ENCODE measurements at places on chromosomes 7 and 10.

GRCh38 chr7:30470771-30471170 lies 7.8 kb downstream of the NOD1 start:
- DNase-seq, result peak; percentile 46

GRCh38 chr10:78916227-78916626 lies 152.5 kb upstream of the ZMIZ1 start:
- DNase-seq, result no peak

GRCh38 chr7:31420948-31421347 lies 80.4 kb upstream of the NEUROD6 start:
- no peak for DNase-seq

- DNase-seq, result no peak
These were observed 37.3 kb downstream of the PTPRN2 start for GRCh38 chr7:158550394-158550700.

- DNase-seq, result no peak
These were observed 80.7 kb downstream of the SPDYE5 start for GRCh38 chr7:75572814-75573213.

DNA sequence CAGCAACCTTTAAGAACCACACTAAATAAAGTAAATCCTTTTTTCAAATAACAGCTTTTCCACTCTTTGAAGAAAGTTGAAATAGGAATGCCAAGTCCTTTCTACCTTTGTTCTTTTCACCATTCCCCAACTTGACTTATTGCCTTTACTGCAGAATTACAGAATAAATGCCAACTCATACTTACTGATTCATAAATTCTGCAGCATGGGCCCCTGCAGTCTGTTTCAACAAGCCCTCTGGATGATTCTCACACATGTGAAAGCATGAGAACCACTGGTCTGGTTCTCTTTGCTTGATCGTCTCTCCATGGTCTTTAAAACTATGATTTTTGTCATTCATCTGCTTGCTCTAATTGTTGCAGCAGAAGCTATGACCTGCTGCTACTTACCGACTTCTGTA lies 56.1 kb downstream of the HACD1 start:
- DNase-seq, result no peak

DNA sequence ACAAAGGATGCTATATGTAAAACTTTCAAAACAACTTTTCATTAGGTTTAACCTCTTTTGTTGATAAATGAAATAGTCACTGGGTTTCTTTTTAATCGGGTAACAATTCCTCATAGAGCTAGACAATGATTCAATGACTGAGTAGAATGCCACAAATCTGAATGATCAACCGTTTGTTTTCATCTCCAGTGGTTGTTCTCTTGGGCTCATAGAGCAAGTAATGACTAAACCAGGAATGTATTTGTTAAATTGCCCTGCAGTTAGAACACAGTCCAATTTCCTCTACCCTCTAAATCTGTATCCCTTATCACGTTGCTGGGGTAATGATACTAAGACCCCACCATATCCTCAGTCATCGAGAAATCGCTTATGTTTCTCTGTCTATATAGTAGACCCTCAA lies 40.0 kb downstream of the CNNM1 start:
- DNase-seq, result peak; percentile 22

- no peak for DNase-seq
These were observed 76.9 kb upstream of the EGR2 start for GRCh38 chr10:62893036-62893435.

GRCh38 chr10:125230251-125230650 lies 69.9 kb upstream of the CTBP2 start:
- DNase-seq, result no peak

DNA sequence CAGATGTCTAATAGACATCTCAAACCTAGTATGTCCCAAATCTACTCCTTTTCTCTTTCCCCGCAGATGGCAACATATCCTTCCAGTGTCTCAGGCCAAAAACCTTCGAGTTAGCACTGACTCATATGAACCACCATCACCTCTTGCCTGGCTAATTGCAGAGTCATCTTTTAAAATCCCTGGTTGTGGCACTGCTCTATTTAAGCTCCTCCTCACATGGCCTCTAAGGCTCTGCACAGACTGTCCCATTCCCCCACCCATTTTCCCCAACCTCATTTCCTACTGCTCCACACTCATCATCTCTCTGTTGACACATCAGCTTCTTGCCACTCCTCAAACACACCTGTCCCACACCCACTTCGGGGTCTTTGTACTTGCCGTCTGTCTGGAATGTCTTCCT lies 16.8 kb upstream of the HBP1 start:
- peak; percentile 12 for DNase-seq

DNA sequence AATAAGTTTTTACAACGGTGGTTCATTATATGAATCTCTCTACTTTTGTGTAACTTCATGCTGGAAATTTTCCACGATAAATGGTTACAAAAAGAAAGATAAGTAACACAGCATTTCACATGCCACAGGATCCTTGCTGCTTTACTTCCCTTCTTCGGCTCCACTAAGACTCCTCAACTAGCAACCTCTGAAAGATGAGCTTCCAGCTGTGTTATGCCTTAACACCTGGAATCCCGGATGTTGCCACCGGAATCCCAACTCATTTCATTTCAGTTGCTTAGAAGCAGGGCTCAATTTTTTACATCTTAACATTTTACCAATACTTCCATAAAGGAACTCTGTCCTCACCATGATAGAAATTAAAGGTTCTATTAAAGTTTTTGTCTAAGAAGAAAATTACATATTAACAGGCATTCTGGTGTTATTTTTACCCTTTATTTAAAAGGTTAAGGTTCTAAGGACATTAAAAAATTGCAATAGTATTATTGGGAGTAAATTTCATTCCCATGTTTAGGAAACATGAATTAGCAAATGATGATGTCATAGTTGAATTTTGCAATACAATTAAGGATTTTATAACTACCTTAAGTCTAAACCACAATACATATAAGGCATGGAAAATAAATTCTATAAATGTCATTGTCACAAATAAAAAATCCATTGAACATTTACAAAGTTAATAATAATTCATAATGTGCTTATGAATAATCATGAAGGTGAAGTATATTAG lies 57.1 kb upstream of the IL6 start:
- DNase-seq, result no peak

GRCh38 chr7:132131196-132131595 lies 445.1 kb downstream of the PLXNA4 start:
- no peak for DNase-seq

DNA sequence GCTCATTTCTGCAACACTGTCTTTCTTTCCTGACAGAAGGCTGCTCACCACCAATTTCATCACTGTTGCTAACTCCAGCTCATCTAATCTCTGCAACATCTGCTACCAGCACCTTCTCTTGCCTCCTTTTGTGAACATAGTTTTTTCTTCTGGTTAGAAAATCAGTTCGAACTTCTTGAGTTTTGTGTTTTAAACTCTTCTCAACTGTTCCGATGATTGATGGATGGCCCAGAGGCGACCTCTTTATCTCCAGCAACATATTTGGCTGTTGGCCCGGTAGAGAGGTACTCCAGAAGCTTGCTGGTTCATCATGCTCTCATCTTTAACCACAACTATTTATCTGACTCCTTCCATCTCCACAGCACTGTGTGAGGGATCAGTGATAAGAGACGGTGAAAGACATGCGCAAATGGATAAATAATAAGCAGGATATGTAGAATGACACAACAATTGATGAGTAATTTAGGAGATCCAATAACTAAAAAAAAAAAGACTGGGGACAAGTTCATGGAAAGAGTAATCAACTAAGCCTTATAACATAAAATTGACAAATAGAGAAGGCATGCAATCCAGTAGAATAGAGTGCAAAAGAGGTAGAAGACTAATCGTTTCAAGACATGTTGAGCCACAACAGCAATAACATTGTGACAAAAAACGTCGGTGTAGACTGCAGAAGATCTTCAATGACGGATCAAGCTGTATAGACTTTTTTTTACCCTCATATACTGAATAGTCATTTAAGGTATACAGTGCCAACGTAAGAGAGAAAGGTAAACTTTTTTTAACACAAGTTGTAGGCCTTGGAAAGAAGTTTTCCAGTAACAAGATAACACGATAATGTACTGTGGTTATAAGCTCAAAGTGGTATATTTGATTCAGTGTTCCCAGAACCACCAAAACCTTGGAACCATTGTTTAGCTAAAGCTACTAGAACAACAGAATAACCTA lies 152.2 kb downstream of the CRPPA start:
- DNase-seq, result peak; percentile 6
